ENCODE measurements at places on chromosomes 1 and 21. TPM values are rescaled to one million over a fixed set of nuclear protein-coding genes. Genes with fewer than 3 reads are reported as not detected.

Gene LCE3E
- not detected for total RNA-seq

Gene OR2L2
- total RNA-seq, result not detected

Gene PGLYRP4
- total RNA-seq, result not detected

Gene E2F2
- total RNA-seq, result 6.5 TPM

Gene FMOD
- total RNA-seq, result 0.17 TPM

Gene ODR4
- 8.9 TPM for total RNA-seq

Gene ROR1
- total RNA-seq, result 5.9 TPM

Gene NBPF6
- not detected for total RNA-seq

Gene SAMD13
- total RNA-seq, result 0.94 TPM

Gene AIRE
- total RNA-seq, result not detected

Gene MNDA
- total RNA-seq, result not detected

Gene LRRC7
- not detected for total RNA-seq

Gene FAAH
- 12.8 TPM for total RNA-seq

Gene IL10
- total RNA-seq, result not detected

Gene RHBDL2
- not detected for total RNA-seq

Gene SPRR1B
- 0.75 TPM for total RNA-seq

Gene NDUFV3
- total RNA-seq, result 27.1 TPM

Gene FMO4
- 0.52 TPM for total RNA-seq

Gene EFNA3
- 1.7 TPM for total RNA-seq

Gene ERO1B
- 3.3 TPM for total RNA-seq

Gene KIAA0040
- 4.2 TPM for total RNA-seq

Gene C1orf159
- 20.2 TPM for total RNA-seq

Gene PLA2G2A
- not detected for total RNA-seq

Gene TOMM20
- total RNA-seq, result 123 TPM

Gene FABP3
- 10.2 TPM for total RNA-seq

Gene FRRS1
- 3.1 TPM for total RNA-seq

Gene TCHH
- under 0.01 TPM for total RNA-seq

Gene DSTYK
- 6.4 TPM for total RNA-seq

Gene KLHDC7A
- 0.98 TPM for total RNA-seq

Gene STMN1
- 554 TPM for total RNA-seq

Gene AK5
- total RNA-seq, result 25.0 TPM

Gene NBPF9
- total RNA-seq, result 8.8 TPM

Gene RXRG
- total RNA-seq, result not detected

Gene CFAP74
- not detected for total RNA-seq

Gene PRAMEF15
- not detected for total RNA-seq

Gene AADACL3
- not detected for total RNA-seq

Gene SLC45A1
- 0.22 TPM for total RNA-seq

Gene ESPN
- not detected for total RNA-seq

Gene IFI44L
- 0.51 TPM for total RNA-seq

Gene RCSD1
- total RNA-seq, result not detected

Gene SIK1
- total RNA-seq, result 2.7 TPM

Gene CNIH3
- total RNA-seq, result 1.4 TPM

Gene CELA2B
- not detected for total RNA-seq

Gene CLDN14
- 5.1 TPM for total RNA-seq

Gene SYPL2
- total RNA-seq, result not detected

Gene KCNE2
- total RNA-seq, result not detected

Gene MAGOH
- total RNA-seq, result 24.8 TPM

Gene NID1
- total RNA-seq, result 19.2 TPM

Gene UTS2
- total RNA-seq, result not detected

Gene TMEM240
- 1.7 TPM for total RNA-seq
